Left ventricle myocardium inferior (tissue), 1 donor: ENCODE measurements at places on chromosomes 4 and X.
A peak's percentile ranks its signal among the peaks of the same experiment; 100 is the strongest.

- no peak for DNase-seq
Measured at GRCh38 chrX:25427873-25428555, 412.2 kb upstream of the ARX start.

DNA sequence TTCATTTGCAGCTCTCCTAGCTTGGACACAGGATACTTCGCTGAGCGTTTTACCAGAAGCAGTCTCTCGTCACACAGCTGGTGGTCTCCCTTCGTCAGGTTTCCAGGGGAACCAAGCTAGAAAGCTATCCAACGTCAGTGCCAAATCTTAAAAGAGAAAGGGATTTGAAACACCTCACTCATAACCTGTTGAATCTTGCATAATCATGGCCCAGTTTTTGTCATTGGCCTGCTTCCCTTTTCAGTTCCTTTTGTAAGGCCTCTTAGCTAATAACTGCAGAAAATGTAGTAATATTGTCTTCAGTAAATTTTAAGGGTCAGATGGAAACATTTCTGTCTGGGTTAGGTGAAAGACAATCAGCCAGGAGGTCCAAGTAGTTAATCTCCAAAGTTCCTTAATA lies 22.0 kb downstream of the RAB39B start:
- no peak for DNase-seq

DNA sequence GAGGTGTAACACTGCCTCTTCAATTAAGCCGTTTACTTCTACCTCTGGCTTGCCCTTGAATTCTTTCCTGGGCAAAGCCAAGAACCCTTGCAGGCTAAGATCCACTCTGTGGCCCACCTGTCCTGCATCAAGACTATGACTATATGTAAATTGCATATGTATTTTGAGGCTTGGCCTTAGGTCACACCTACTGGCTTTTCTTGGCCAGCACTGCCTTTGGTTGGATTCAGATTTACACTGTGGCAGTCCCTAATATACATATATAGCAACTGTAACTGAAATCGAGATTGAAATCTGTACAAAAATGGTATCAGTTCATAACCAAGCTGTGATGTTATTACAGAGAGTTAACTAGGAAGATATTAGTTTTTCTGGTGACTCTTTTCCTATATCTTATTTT lies 151.5 kb downstream of the CFAP47 start:
- no peak for DNase-seq

DNA sequence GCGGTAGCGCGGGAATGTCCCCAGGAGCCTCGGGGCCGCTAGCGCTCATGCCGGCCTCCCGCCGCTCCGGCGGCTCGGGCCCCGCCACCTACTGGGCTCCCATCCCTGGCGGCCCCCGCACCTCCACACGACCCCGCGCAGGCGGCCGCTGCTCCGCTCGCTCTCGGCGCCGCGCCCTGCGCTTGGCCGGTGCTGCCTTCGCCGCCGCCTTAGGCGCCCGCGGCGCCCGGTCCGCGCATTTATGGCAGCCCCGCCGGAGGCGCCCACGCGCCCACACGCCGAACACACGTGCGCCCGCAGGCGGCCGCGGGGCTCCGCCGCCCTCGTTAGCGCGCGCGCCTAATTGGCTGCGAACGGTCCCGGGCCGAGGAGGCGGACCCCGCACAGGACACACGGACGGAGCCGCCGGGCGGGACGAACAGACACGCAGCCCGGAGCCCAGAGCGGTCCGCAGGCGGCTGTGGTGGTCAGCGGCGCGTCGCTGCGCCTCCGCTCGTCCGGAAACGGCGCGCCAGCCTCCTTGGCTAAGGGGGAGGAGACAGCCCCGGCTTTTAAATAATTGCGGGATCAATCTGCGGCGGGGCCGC lies at the start of gene NKX1-1:
Gene NKX1-1 (minus strand): TSS at position 49 of the 587 bp plus-strand sequence. CDS start 0 bp downstream, at position 49.
- no peak for DNase-seq

- DNase-seq = no peak
Measured at GRCh38 chr4:156870131-156870530, 101.5 kb downstream of the PDGFC start.

DNA sequence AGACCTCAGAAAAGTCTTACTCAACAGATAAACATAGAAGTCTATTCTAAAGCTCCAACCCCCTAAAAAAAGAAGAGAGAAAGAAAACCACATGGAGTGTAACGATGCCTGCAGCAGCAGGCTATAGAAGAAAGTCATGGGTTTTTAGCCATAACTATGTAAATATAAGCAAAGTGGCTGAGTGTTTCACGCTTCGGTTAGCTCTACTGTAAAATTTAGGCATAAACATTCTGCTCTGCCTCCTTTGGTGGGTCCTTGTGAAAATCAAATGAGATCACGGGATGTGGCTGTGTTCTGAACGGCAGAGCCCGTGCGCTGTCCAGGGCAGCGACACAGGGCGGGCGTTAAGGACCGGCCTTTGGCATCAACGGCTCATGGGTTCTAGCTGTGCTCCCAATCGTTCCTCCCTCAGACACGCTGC lies 78.4 kb downstream of the IRF2 start:
- DNase-seq = no peak

- DNase-seq = no peak
Measured at GRCh38 chr4:2320152-2320551, 58.2 kb upstream of the MXD4 start.

- DNase-seq = no peak
Measured at GRCh38 chr4:1015746-1016145, 4.3 kb downstream of the FGFRL1 start.

DNA sequence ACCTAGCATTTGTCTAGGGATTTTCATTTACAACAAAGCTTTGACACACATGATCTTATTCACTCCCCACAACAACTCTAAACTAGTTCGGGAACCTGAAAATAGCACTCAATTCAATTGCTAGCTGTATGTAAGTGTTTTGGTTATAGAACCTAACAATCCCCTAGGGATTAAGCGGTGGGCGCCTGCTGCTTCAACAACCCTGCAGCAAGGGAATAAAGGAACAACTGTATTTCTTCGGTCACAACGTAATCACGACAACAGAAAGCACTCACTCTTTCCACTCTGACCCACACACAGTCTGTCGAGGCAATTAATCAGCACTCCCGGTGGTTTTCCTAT lies 674 bp upstream of the DIAPH2 start:
- DNase-seq = no peak

DNA sequence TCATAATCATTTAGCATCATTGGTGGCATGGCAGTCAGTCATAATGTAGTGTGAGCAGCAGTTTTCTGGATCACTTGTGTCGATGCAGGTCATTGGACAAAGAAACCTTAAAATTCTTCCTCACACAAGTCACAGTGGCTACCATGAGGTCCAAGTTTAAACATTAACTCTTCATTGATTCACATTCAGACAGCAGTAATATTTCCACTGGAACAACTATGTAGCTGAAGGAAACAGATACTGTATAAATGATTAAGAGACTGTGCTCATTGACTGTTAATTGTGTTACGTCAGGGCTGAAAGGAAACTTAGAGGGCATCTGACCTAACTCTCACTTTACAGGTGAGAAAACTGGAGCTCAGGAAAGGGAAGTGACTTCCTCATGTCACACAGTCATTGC lies 261.8 kb downstream of the KLHL13 start:
- no peak for DNase-seq

- no peak for DNase-seq
Measured at GRCh38 chrX:136259543-136259942, 8.3 kb upstream of the MAP7D3 start.

DNA sequence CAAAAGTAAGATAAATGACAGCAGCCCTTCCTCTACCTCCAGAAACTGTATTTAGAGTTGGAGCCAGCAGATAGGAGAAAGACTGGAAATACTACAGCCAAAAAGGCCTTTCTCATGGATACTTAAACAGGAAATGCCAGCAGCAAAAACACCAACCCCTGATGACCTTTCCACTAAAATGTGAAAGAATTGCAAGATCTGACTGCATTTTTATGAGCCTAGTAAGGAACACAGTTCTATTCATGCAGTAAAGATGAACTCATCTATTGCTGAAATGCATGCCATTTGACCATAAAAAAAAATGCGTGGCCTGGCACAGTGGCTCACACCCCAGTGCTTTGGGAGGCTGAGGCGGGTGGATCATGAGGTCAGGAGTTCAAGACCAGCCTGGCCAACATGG lies 19.9 kb downstream of the ABCG2 start:
- no peak for DNase-seq

- DNase-seq = no peak
Measured at GRCh38 chrX:52368368-52369055, at the start of gene XAGE2. Gene XAGE2 (plus strand): TSS chrX:52369021. CDS start chrX:52370015, 994 bp downstream.

- no peak for DNase-seq
Measured at GRCh38 chr4:56469489-56470210, 2.2 kb downstream of the SRP72 start.

- no peak for DNase-seq
Measured at GRCh38 chr4:31877429-31877828, 1157.3 kb downstream of the PCDH7 start.

DNA sequence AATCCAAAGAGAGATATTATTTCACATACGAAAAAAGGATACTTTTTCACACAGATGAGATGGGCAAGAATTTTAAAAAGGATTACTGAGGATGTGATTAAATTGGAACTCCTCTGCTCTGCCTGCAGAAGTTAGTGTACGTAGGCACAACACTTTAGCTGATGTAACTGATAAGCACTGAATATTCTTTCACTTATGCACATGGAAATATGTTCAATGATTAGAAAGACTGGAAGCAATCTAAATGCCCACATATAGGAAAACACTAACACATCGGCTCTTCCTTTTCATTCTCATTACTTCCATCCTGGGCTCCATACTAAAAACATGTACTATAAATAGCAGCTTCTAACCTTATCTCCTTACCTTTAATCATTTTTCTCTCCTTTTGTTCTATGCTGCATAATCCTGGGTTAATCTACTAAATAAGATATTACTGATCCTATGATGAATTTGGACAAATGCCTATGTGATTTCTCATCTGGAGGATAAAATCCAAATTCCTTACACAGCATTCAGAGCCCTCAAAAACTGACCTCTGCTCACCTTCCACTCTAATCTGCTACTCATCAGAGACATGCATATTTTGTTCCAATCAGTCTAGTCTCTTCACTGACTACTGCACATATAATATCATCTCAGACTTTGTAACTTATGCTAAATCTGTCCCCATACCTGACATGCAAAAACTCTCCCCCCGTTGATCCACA lies 197.8 kb downstream of the PDGFC start:
- no peak for DNase-seq

GRCh38 chrX:19342331-19342906 lies 1.3 kb upstream of the PDHA1 start:
- no peak for DNase-seq

DNA sequence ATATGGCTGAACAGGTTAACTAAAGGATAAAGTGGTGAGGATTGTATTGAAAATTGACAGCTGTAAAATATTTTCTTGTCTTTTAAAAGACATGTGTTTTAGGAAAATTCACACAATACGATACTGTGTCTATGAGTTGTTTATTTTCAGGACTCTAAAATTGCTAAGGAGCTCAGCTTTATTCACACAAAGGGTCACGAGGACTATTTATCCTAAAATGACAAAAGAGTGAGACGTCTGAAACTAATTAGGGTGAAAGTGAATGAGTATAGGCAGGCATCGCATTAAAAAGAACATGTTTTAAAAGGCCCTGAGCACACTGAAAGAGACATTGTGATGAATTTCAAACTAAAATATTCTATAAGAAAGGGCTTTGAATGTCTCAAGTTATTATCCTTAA lies 304.7 kb downstream of the SH2D1A start:
- DNase-seq = no peak

GRCh38 chr4:58646126-58646525 lies 1535.9 kb upstream of the IGFBP7 start:
- no peak for DNase-seq

DNA sequence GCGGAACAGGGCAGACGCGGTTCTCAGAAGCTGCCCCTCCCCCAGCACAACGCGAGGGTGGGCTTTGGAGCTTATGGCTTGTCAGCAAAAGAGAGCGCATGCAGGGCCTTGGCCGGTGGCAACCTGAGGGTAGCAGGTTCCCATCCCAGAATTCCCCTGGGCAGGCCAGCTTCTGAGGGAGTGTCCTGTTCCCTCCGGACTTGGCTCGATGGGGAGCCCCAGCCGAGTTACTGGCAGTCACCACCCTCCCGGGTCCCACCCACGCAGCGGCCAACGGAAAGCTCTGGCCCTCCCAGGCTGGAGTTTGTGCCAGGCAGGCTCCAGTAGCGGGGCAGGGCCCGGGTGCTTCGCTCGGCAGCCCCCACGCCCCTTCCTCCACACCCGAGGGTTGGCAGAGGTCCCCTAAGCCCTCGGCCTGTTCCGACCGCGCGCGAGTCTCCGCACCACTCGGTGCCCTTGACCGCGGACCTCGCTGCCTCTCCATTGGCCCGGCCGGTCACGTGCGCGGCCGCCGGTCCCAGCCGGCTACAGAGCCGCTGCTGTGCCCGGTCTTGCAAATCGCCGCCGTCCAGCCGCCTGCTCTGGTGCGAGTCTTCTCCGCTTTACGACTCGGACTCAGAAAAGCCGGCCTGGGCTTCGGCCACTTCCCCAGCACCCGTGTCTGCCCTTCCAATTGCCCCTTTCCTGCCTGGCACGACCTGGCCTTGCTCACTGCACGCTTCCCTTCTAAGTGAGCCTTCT lies 20.9 kb upstream of the MTM1 start:
- peak; percentile 69 for DNase-seq

DNA sequence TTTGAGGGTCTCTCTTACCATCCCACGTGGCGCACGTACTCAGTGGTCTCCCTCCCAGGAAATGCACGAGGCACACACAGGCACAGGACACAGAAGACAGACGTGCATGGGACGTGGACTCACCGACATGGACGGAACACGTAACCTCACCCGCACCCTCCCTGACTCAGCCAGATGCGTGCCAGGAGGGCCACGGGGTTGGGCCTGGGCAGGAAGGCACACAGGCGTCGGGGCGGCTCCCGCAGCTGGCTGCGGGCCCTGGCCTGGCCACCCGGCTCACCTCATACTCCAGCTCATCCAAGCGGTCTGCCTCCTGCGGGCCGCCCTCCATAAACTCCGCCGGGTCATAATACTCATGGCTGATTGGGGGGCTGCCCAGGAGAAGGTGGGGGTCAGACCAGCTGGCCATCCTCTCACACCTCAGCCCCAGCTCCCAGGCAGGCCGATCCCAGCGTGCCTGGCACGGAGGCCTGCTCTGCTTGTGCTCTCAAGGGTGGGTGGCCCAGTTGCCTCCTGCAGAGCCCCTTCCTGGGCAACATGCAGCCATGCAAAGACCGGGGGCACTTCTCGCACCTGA lies 12.6 kb downstream of the SSR4 start:
- DNase-seq = no peak

DNA sequence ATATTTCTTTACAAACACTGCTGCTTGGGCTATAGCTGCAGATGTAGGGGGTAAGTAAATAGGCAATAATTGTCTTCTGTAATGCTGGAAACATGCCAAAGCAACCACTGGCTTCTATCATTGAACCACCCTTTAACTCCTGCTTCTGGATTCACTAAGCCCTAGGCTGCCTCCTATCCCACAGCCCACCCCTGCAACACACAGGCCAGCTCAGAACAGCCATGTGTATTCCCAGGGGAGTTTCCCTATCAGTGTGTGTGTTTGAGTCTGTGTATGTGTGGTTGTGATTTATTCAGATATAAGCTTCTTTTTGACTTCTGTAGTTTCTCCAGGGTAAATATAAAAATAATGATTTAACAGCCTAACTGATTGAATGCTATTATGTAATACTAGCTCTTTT lies 291.3 kb downstream of the PCDH10 start:
- no peak for DNase-seq
